ENCODE measurements at places on chromosomes 16 and 17. TPM values are rescaled to one million over a fixed set of nuclear protein-coding genes. Genes with fewer than 3 reads are reported as not detected.

Gene SECTM1
- 6.3 TPM for total RNA-seq

Gene CA7
- total RNA-seq = not detected

Gene RPH3AL
- 29.4 TPM for total RNA-seq

Gene MPP2
- total RNA-seq = 8.6 TPM

Gene CD300LB
- not detected for total RNA-seq

Gene UTS2R
- total RNA-seq = not detected

Gene CCL5
- total RNA-seq = not detected

Gene CCL8
- total RNA-seq = not detected

Gene EVI2A
- total RNA-seq = not detected

Gene MTSS2
- total RNA-seq = 27.6 TPM

Gene C16orf96
- 0.13 TPM for total RNA-seq

Gene TXNDC11
- total RNA-seq = 40.9 TPM

Gene CBFB
- 63.3 TPM for total RNA-seq

Gene NOXO1
- 12.7 TPM for total RNA-seq

Gene GAN
- 11.9 TPM for total RNA-seq

Gene ADGRG1
- 131 TPM for total RNA-seq

Gene RASL10B
- total RNA-seq = 0.11 TPM

Gene MMP28
- 6.4 TPM for total RNA-seq

Gene C16orf78
- total RNA-seq = not detected

Gene SLC9A5
- total RNA-seq = 5.2 TPM

Gene POLG2
- total RNA-seq = 23.3 TPM

Gene TBC1D3K
- not detected for total RNA-seq

Gene SNAI3
- total RNA-seq = 2.0 TPM

Gene OR1A1
- total RNA-seq = not detected

Gene PCTP
- 16.0 TPM for total RNA-seq
